ENCODE measurements at places on chromosomes 1 and 21. TPM values are rescaled to one million over a fixed set of nuclear protein-coding genes. Genes with fewer than 3 reads are reported as not detected.

GRCh38 chr1:97728436-97728835 lies 192.4 kb downstream of the DPYD start:
- H3K27ac ChIP-seq = no peak overlapping the region
- no peaks in the 10 kb centered on the region for H3K27me3 ChIP-seq
- no peaks in the 10 kb centered on the region for H3K36me3 ChIP-seq
- H3K4me3 ChIP-seq = no peak overlapping the region
- H3K4me1 ChIP-seq = no peaks in the 10 kb centered on the region
- DNase-seq = no peak

- DNase-seq = no peak
- peaks cover 73% of the 10 kb centered on the region for H3K27me3 ChIP-seq
- H3K36me3 ChIP-seq = no peaks in the 10 kb centered on the region
- H3K27ac ChIP-seq = no peak overlapping the region
- no peaks in the 10 kb centered on the region for H3K4me1 ChIP-seq
Measured at GRCh38 chr1:6409053-6409452, 10.7 kb downstream of the HES2 start.

DNA sequence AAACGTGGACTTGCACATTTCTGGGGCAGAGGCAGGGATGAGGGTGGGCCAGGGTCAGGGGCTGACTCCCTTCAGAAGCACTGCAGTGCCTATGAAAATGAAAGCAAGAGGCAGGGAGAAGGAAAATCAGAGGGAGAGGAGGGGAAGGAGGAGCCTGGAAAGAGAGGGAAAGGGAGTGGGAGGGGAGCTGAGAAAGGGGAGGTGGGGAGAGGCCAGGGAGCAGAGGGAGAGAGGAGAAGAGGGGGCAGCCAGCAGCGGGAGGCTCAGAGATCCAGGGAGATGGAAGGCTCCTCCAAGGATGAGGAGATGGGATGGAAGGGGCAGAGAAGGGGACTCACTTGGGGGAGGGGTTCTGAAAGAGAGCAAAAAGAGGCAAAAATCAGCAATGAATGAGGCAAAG lies 96.3 kb upstream of the KLHDC7A start:
- H3K4me1 ChIP-seq = peaks cover 17% of the 10 kb centered on the region
- H3K36me3 ChIP-seq = no peaks in the 10 kb centered on the region

Gene OR14K1
- total RNA-seq = not detected

GRCh38 chr1:26991310-26992116 lies 2.0 kb upstream of the TRNP1 start:
- H3K4me3 ChIP-seq = no peak overlapping the region
- no peak overlapping the region for H3K27ac ChIP-seq
- peaks cover 32% of the 10 kb centered on the region for H3K27me3 ChIP-seq
- peaks cover 8% of the 10 kb centered on the region for H3K4me1 ChIP-seq
- H3K36me3 ChIP-seq = no peaks in the 10 kb centered on the region

Gene NCF2
- 0.60 TPM for total RNA-seq
